ENCODE measurements at places on chromosomes 5 and 9.
A peak's percentile ranks its signal among the peaks of the same experiment; 100 is the strongest.

DNA sequence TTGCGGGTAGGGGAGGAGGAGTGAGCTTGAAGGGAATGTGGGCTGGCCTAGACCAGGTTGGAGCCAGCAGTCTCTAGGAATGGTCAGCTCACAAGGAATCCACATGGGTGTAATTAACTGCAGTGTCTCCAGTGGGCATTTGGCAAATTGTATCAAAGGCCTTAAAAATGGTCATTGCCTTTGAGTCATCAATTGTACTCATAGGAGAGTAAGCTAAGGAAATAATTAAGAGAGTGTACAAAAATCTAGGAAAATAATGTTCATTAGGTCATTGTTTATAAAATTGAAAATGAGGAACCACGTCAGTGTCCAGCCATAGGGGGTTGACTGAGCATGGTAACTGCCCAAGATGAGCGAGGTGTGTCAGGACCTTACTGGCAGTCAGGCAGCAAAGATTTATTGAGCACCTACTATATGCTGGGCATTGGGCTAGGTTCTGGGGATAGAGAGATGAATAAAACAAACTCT lies 29.8 kb upstream of the RPL26L1 start:
- DNase-seq = peak; percentile 52

- DNase-seq = no peak
Observed at GRCh38 chr9:111599955-111600343, 502 bp upstream of the PTGR1 start.

DNA sequence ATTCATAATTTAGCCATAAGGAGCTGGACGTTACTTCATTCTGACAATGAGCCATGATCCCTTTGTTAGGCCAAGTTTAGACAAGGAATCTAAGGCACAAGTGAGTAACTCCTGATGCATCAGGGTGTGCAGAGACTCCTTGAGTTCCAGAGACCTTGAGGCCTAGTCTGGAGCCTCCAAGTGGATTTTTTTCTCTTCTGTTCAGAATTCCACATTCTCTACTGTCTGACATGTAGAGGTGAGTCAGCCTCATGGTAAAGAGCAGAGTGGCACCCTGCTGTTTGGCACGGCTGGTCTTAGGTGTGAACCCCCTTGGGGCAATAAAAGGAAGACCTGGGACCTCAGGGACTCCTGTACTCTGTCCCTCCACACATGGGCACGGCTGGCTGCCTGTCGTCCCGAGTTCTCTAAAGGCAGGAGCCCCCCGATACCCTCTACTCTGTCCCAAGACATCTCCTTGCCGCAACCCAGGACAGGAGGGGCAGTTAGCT lies 22.0 kb upstream of the TGFBI start:
- peak; percentile 83 for DNase-seq

DNA sequence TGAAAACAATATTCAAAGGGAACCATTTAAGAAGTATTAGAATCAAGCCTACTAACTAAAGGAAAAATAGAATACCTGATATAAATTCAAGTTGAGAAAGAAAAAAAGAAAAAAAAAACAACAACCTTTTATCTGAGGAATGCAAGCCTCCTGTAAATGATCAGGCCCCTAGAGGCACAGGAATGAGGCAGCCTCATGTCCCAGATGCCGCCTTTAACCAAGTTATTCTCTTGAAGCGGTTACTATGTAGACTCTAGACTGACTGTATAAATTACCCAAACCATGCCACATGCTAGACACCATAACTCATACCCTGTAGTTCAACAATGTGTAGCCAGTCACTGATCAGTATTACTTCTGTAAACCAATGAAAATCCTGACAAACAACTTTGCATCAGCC lies 929.6 kb downstream of the TAF11L14 start:
- DNase-seq = no peak

DNA sequence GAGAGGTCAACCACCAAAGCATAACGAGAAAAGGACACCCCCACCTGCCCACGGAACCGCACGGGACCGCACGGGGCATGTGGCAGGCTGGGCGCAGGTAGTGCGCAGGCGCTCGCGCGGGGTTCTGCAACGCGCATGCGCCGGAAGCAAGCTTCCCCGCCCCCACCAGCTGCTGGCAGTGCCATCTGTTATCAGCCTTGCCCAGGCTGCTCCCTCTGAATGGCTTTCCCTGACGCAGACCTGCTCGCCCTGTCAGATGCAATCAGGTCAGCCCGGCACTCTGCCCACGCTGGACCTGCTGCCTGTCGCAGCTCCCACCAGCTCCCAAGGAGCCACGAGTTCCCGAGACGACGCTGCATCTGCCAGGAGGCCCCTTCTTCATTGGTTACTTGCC lies 22.8 kb downstream of the PTCH1 start:
- no peak for DNase-seq

DNA sequence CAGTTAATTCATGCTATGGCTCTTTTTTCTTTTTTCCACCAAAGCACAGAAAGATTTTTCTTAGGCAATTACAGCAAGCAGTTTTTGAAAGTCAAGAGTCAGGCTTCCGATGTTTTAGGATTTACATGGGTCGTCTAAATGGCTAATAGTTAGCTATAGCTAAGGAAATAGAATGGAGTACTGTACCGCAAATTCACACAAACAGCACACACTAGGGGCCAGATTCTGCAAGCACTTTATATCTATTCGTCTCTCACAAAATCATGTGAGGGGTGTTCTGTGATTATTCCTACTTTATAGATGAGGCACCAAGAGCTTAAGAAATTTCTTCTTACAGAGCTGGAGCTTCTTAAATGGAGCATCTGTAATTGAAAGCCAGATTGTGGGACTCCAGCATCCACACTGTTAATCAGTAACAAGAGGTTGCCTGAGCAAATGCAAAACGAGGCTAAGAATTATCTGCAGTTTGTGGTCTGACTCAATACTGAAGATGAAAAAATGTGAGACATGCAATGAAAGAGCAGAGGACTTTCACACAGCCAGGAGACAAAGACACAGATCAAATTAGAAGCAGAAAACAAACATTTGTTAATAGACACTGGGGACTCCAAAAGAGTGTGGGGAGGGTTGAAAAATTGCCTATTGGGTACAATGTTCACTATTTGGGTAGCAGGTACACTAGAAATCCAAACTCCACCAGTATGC lies 62.7 kb upstream of the CTXN3 start:
- peak; percentile 10 for DNase-seq

GRCh38 chr5:77640589-77641396 lies 2.3 kb upstream of the OTP start:
- DNase-seq = no peak

DNA sequence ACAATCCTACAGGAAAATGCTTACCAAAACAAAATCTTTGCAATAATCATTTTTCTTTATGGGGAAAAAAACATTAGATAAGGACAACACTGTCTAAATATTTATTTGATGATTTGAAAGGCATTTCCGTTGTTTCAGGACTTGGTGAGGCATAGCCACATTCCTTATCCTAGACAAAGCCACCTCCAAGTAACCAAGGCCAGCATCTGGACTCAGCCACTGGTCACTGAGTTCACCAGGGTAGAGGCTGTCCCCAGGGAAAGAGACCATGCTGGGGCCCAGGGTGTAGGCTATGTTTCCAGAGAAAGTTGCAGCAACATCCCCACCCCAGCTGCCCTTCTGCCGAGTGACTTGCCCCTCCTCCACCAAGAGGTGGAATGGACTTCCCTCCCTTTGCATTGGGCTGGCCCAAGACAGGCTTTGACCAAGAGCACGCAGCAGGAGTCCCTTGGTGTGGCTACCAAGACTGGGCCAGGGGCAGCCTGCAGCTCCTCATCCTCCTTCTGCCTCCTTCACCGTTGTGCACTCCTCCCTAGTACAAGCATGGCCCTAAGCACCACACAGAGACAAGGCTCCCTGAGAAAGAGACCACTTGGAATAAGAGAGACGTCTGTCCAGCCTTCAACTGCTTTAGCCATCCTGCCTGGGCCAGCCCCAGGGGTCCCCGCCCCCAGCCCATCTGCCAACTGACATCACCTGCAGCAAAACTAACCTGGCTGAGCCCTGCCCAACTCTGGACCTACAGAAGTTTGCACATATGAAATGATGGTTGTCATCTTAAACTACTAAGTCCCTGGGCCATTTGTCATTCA lies 68.1 kb upstream of the SPIN1 start:
- peak; percentile 8 for DNase-seq

- DNase-seq = no peak
Observed at GRCh38 chr5:81883371-81883770, 88.5 kb upstream of the ATG10 start.

GRCh38 chr5:17046320-17046719 lies 110.2 kb upstream of the MYO10 start:
- DNase-seq = no peak

DNA sequence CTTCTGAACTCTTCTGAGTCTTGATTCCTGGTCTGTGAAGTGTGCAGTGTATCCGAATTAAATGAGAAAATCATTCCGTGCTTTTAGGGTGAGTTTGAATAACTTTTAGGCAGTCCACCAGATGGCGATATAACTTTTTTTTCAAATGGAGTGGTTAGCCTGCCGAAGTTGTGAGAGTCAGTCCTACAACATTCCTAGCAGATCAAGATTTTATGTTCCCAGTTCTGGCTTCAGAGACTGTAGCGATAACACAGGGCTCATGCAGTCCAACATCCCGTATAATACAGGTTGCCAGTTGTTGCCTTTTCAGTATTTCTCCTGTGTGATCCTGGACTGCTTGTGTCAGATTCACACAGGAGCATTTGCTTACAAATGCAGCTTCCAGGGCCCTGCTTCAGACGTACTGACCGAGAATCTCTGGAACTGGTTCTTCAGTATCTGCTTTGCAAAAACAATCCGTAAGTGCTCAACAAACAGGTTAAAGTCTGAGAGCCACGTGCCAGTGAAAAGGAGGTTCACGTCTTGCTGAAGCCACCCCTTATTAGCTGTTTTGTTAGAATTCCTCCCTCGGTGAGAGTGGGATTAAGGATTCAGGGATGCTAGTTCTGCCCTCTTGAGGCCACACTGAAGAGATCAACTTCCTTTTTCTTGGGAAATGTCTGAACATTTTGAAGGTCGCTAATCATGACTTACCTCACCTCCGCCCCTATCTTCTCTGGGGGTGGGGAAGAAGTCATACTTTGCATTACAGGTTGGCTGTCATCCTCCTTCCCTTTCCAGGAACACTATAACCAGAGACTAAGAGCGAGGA lies 22.8 kb downstream of the SMIM3 start:
- DNase-seq = peak; percentile 85

- DNase-seq = no peak
Observed at GRCh38 chr5:107661038-107661649, 9.6 kb downstream of the EFNA5 start.

DNA sequence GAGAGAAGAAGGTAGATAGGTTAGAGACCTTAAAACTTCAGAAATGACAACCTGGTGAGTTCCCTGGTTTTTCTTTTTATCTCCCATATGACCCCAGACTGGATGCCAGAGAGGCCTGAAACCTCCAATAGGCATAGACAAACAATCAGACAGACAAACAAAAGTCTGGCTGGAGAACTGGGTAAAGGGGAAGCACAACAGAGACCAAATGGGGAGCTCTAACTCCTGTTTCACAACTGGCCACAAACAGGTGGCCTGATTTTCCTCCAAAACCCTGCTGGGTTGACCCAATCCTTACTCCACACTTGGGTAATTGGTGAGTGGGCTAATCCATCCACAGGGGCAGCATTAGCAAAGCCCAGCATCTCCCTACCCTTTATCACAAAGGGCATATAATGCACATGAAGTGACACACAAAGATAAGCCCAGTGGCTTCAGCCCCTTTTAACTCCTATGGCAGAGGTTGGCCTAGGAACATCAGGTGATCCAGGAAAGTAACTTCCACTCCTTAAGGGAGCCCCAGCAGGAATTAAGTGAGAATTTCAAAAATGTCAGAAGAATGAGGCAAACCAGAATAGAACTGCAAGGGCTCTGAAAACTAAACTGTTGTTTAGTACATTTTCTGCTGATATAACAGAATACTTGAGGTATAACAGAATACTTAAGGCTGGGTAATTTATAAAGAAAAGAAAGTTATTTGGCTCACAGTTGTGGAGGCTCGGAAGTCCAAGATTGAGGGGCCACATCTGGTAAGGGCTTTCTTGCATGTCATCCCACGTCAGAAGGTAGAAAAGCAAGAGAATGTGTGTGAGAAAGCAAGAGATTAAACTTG lies 60.9 kb upstream of the ROR2 start:
- DNase-seq = no peak

DNA sequence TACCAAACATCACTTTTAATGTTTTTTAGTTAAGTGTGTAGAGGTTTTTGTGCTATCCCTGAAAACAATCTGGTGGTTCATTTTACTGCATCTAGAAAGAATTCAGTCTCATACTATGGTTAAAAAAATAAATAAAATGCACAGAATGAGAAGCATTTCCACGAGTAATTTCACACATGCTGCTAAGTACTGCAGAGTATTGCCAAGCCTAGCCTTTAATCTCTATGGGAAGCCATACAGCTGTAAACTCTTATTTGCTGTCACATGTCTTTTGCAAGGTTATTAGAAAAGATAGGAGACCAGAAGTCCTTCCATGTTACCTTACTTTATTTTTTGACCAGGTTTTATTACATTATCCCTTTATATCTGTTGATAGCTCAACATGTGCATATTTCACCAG lies 37.6 kb upstream of the MAN2A1 start:
- DNase-seq = peak; percentile 1

GRCh38 chr9:125137200-125137599 lies 6.1 kb downstream of the SCAI start:
- DNase-seq = no peak

- DNase-seq = no peak
Observed at GRCh38 chr5:119795768-119796167, 166.4 kb downstream of the FAM170A start.

DNA sequence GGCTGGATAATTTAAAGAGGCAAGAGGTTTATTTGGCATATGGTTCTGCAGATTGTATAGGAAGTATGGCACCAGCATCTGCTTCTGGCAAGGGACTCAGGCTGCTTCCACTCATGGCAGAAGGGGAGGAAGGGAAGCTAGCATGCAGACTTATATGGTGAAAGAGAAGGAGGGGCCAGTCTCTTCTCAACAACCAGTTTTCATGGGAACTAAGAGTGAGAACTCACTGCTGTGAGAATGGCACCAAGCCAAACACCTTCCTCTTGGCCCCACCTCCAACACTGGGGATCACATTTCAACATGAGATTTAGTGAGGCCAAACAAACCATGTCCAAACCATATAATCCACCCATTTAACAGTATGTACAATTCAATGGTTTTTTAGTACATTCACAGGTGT lies 113.3 kb upstream of the SHB start:
- no peak for DNase-seq

GRCh38 chr5:150625164-150625535 lies 15.3 kb upstream of the SYNPO start:
- no peak for DNase-seq

DNA sequence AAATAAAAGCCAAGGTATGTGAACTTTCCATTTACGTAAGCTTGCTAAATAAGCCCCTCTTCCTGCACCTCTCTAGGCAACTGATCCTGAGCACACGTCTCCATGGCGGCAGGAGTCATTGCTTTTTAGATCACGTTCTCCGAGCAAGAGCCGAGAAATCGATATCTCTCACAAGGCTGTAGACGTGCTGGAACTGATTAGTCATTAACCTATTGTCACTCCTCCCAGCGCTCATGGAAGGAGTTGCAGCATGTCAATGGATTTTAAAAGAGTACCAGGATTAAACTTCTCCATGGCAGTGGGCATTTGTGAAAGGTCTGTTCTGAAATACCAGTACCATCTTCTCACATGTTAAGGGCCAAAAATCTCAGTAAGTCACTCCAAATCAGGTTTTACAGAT lies 4.7 kb upstream of the ADCY2 start:
- no peak for DNase-seq

All from fibroblast of pulmonary artery (primary cell).